ENCODE measurements at places on chromosomes 3 and 15.

DNA sequence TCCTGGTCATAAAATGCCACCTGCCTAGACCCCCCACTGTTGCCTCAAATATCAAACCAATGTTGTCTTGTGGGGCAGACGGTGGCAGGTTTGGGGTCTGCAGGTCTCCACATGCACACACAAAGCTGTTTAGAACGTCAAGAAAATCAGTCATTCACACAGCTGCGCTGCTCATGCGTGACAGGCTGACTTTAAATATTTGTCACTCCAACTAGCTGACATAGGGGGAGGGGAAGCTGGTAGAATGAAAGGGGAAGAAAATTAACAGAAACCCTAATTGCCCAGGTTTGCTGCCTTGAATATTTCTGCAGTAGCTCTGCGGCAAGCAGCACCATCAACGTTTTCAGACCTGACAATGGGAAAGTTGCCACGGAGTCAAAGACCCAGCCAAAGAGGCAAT is 201.8 kb downstream of the ABHD5 start:
- DNase-seq, result no peak

DNA sequence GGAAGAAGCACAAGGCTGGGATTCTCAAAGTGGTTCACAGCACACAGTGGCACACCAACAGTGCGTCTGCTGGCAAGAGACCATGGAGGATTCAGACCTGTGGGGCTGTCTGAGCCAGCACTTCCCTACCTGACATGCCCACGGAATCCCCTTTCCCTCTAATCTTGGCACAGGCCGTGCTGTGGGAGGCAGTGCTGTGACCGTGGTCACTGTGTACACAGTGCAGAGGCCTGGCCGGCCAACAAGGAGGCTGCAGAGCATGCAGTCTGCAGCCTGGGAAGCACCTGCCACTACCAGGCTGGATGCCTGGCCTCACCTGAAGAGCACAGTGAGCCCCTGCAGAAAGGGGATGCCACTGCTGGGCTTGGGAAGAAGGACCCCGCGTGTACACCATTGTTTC is 301.0 kb upstream of the LYSMD4 start:
- no peak for DNase-seq

GRCh38 chr3:152236716-152237115 is 32.0 kb upstream of the MBNL1 start:
- no peak for DNase-seq

- no peak for DNase-seq
These were observed 114.6 kb upstream of the TRIM42 start for GRCh38 chr3:140563206-140563760.

DNA sequence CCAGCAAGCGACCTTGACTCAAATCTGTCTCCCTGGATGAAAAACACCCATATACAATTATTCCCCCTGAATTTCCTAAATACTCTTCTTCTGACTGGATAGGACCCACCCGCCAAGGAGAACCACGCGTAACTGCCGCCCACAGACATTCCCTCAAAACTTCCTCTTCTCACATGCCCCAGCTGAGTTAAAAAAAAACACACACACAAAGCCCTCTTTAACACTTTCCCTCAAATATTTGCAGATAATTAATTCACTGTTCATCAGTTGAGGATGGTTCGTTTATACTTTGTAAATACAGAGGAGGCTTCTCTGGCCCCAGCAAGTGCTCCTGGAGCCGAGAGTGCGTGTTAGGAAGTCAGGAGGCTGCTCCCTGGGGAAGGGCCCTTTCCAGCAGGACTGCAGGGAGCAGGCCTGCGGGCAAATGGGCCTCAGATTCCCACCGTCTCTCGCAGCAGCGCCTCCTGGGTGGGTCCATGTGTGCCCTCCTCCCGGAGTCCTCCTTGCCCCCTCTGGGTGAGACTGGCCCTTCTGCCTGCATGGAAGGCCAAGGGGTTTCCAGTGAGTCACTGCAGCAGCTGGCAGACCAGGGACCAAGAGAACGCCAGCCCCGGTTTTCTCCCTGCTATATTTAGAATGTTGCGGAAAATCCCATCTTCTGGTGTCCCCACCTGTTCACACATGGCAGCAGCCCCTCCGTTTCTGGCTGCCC is 46.8 kb downstream of the MGLL start:
- DNase-seq, result no peak

DNA sequence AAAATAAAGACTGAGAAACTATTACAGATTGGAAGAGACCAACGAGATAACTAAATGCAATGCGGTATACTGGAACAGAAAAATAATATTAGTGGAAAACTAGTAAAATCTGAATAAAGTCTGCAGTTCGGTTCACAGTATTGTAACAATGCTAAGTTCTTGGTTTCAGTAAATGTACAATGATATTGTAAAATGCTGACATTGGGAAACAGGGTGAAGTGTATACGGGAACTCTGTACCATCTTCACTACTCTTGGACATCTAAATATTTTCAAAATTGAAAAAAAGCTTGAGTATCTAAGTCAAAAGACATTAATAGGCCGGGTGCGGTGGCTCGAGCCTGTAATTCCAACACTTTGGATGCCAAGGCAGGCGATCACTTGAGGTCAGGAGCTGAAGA is 120.9 kb upstream of the KCNMB2 start:
- DNase-seq, result no peak

DNA sequence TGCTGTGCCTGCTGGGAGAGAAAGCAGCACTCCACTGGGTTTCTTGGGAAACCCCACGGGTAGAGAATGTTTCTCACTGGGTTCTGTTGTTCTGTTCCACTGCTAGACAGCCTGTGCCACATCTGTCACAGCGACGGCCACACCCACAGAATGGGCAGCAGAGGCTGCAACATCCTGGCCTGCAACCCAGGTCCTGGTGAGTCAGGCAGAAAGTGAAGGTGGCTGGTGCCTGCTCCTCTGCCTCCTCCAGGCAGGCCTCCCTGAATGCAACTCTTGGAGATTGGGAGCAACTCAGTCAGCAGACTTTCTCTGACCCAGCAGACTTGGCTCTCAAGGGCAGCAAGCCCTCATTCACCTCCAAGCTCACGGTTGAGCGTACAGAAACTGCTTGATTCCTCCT is 13.0 kb downstream of the C3orf18 start:
- DNase-seq, result no peak

- DNase-seq, result no peak
These were observed 2.4 kb downstream of the DLL4 start for GRCh38 chr15:40931300-40932142.

DNA sequence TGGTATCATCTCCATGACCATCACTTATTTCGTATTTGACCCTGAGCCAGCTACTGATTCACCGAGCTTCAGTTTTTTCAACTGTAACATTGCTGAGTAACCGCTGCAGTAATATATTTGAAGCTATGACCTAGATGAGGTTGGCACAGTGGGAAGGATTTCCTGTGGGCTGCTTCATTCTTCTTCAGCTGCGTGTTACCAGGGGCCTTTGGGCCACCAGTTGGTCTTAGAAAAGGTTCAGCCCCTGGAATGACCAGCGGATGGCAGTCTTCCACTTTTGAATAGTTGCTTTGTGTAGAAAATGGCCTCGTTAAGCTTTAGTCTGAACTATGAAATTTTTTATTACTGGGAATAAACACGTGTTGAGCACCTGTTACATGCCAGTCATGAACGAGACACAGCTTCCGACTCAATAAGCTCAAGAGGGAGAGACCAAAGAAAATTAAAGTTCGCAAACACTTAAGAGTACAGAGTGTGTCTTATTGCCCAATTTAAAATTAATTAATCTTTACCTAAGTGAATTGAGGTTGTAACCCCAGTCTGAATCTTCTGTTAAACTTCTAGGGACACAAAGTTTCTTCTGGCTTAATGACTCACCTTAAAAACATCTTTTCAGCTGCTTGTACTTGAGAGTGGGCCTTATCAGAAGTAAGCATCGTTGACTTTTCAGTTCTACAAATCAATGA is 57.6 kb upstream of the NR2E3 start:
- DNase-seq, result peak; percentile 91

DNA sequence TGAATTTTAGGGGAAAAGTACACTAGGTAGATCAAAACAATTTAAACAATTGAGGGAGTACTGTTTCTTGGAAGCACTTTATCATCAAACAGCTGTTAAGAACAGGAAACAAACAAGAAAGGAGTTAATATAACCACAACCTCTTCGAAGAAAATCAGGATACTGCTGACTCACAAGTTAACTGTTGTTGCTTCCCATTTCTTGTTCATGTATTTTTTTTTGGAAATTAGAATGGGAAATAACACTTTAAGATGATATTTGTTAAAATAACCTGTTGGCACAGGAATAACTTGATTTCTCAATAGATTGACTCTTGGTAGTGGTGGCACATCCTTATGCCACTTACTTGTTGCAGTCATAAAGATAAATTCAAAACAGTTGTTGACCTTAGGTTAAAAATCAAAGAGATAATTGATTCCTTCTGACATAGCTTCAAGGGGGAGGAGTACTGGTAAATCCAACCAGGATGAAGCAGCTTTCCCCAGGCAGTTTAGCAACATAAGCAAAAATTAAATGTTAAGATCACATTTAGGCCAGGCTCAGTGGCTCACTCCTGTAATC is 3.3 kb downstream of the BNIP2 start:
- peak; percentile 65 for DNase-seq

- no peak for DNase-seq
These were observed 303.0 kb downstream of the PLOD2 start for GRCh38 chr3:145857956-145858355.

- no peak for DNase-seq
These were observed 117.2 kb downstream of the TJP1 start for GRCh38 chr15:29704950-29705597.

- DNase-seq, result no peak
These were observed 373.8 kb downstream of the ZNF385D start for GRCh38 chr3:21377071-21377769.

DNA sequence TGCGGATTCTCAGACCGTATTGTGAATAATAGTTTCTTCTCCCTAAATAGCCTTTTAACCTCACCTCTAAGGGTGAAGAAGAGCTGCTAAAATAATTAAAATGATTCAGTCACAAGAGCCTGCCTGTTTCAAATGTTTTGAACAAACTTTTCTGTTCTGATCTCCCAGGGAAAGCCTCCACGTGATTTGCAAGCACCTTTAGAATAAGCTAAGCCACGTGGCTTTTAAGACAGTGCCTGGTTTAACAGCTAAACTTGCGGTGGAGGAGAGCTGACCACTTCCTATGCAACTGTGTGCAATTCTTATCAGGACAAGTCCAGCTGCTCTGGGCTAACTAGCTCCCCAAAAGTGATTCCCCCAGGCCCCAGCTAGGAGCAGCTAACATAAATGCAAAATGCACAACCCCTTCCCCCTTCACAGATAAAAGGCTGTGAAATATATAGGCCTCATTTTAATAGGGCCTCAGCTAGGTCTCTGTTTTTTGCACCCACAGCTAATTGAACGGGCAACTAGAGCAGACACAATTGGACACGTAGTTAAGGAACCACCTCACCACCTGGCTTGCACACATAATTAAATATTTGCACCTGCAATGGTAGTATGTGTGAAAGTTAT is 401.2 kb upstream of the NR2F2 start:
- DNase-seq, result no peak

DNA sequence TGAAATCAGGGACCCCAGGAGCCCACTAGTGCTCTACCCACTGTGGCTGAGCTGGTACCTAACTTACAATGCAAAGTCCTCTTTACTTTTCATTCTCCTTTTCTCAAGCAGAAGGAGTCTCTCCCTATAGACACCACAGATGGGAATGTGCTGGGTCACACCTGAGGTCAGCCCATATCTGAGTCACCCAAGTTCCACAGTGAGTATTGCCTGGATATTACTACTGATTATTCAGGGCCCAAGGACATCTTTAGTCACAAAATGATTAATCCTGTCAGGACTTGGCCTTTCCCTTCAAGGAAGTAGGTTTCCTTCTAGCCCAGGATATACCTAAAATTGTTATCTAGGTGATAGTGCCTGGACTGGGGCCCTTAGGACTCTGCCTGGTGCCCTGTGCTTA is 1305.2 kb downstream of the SI start:
- no peak for DNase-seq

GRCh38 chr3:78116874-78117273 is 1077.0 kb downstream of the ROBO2 start:
- no peak for DNase-seq

DNA sequence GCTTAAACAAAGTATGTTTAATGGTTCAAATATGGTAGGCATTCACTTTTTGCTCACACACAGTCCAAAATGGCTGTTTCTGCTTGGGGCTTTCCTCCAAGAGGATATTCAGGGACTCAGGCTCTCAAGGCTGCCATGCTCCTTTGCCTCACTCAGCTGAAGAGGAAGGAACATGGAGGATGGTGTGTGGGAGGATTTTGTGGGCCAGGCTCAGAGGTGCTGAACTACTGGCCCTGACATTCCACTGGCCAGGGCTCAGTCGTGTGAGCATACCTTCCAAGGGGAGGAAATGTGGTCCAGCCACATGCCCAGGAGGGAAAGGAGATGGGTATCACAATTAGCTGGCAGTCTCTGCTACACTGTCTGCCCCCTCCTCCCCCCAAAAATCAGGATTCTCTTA is 8.7 kb downstream of the PXYLP1 start:
- DNase-seq, result no peak
